ENCODE measurements at places on chromosomes 3 and 15.

GRCh38 chr3:143634991-143635390 lies 213.3 kb downstream of the SLC9A9 start:
- no peak for DNase-seq

- DNase-seq: peak; percentile 37
Observed at GRCh38 chr3:50205413-50206276, 574 bp downstream of the SLC38A3 start.

DNA sequence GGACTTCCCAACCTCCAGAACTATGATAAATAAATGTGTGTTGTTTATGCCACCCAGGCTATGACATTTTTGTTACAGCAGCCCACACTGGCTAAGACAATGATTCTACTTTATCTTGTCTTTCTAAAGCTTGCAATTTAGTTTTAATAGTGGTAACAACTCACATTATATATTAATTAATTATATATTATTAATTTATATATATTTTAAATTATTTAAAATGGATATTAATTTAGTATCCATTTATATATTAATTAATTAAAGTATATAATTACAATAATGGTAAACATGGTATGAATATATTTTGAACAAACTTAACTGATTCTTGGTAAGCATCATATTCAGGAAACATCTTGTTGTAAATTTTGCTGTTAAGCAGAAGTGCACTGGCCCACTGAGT lies 863.9 kb downstream of the MCTP2 start:
- DNase-seq: no peak

DNA sequence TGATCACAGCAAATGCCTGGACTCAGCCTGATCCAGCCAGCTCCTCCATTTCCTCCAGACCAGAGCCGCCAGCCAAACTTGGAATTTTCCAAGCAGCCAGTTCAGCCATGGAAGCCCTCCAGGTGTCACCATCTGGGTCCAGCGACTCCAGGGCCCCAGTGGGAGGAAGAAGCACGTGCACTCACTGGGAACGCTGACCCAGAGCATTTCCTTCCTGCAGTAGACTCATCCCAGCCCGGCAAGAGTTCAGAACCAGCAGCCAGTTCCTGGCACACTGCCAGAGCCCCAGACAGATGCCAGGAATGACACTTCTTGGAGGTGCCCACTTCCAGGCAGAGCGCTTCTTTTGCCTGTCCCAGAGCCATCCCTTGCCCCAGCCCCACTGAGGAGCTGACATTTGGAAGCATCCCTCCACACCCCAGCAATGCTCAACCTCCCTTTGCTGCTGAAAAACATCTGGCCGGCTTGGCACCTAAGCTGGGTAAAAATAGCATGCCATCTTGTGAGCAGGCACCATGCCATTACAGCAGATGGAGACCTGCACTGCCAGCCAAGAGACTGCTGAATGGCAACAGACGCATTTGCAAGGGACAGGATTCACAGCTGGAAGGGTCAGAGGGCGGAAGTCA lies 460.3 kb upstream of the PROK2 start:
- DNase-seq: no peak

- DNase-seq: no peak
Observed at GRCh38 chr3:148681080-148681479, 16.6 kb upstream of the AGTR1 start.

GRCh38 chr3:100063929-100064461 lies 50.3 kb downstream of the FILIP1L start:
- no peak for DNase-seq

DNA sequence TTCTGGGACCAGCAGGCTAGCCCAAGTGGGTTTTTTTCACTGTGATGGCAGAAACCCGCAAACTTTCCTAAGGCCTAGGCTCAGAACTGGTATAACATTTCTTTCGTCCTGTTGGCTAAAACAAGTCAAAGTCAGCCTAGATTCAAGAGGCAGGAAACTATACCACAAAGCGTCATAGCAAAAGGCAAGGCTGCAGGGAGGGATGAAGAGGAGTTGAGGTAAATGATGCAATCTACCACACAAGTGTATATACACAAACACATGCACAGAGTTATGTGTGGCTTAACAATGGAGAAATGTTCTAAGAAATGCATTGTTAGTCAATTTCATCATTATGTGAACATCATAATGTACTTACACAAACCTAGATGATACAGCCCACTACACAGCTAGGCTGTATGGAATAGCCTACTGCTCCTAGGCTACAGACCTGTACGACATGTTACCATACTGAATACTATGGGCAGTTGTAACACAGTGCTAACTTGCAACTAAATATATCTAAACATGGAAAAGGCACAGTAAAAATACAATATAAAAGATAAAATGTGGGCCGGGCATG lies 225.6 kb downstream of the TBL1XR1 start:
- no peak for DNase-seq

Data from activated naive CD8-positive, alpha-beta T cell treated with anti-CD3 and anti-CD28 coated beads, Interleukin-2, amount 50 U/mL, for 24 hours (primary cell).